ENCODE measurements at places on chromosomes 12 and 14.

GRCh38 chr14:24310646-24311604, at the start of gene LTB4R:
LTB4R (plus strand) TSS chr14:24311502; CDS start chr14:24315652, 4,150 bp downstream.
- DNase-seq: peak; percentile 74

- no peak for DNase-seq
These were observed 97.4 kb downstream of the RAD51B start for GRCh38 chr14:67917006-67917405.

- DNase-seq: no peak
These were observed 91.6 kb upstream of the GRIN2B start for GRCh38 chr12:14072987-14073386.

DNA sequence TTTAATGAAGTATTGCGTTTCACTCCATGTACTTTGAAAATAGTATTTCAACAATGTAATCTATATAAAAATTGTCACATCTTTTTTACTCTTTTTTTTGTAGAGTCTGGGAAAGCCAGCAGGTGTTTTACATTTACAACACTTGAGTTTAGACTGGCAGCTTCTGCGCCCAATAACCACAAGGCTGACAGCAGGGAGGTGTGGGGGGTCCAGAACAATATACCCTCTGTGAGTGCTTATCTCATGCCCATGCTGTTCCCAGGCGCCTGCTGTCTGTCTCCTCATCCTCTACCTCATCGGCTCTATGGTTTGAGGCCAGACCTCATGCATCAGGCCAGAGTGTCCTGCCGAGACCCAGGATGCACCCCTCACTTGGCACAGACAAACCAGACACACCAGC, 24.9 kb downstream of the FBRSL1 start:
- DNase-seq: no peak

DNA sequence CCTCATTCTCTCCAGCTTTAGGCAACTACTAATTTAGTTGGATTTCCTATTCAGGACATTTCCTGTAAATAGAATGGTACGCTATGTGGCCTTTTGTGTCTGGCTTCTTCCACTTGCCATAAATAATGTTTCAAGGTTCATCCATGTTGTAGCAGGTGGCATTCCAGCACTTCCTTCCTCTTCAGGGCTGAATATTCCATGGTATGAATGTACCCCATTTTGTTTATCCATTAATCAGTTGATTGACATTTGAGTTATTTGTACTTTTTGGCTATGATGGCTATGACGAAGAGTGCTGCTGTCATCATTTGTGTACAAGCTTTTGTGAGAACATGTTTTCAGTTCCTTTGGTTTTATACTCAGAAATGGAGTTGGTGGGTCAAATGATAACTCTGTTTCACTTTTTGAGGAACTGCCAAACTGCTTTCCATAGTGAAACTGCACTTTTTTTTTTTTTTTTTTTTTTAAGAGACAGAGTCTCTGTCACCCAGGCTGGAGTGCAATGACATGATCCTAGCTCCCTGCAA, 6.5 kb upstream of the CDK2AP1 start:
- DNase-seq: peak; percentile 51

DNA sequence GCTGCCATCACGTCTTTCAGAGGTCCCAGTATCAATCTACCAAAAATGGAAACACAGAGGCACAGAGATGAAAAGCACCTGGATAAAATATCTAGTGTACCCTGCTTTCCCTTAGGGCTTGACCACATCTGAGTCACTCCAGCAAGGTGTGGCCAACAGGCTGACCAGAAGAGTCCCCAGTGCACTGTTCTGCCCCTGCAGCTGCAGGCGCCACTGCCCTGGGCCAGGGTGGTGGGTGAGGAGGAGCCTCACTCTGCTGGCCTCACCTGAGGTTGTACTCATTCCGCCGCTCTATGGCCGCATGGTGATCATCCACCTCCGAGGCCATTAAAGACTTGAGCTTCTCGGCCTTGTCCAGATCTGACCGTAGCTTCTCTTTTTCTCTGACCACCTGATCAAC, 60.4 kb downstream of the NIN start:
- DNase-seq: no peak

DNA sequence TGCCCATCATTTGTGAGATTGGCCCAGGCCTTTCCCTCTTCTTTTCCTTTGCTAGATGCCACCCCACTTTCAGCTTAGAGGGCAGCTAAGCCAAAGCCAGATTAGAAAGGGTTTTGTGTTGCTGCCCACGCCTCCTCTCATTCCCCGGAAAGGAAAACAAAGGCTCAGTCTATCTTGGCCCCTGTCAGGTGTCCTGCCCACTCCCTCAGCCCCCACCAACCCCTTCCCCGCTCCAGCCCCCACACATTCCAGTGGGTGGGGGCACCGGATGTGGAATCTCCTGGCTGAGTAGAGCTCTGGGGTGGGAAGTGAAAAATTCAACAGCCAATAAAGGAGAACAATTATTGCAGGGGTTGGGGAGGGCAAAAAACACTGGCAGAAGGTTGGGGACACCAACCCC, 2.2 kb downstream of the BLOC1S1 start:
- no peak for DNase-seq

GRCh38 chr14:75602503-75602902, 24.1 kb downstream of the FLVCR2 start:
- no peak for DNase-seq

Data from GM12891 (cell line).